ENCODE measurements at places on chromosomes 2 and 18. TPM values are rescaled to one million over a fixed set of nuclear protein-coding genes. Genes with fewer than 3 reads are reported as not detected.

- no peak for DNase-seq
Observed at GRCh38 chr2:167136879-167137596, 248.8 kb downstream of the XIRP2 start.

Gene CXCR1
- total RNA-seq, result not detected

- DNase-seq, result peak; percentile 76
Observed at GRCh38 chr2:20050646-20051531, 539 bp downstream of the LAPTM4A start.

- DNase-seq, result no peak
Observed at GRCh38 chr2:109049022-109049421, 60.0 kb upstream of the EDAR start.

Gene MSGN1
- total RNA-seq, result not detected

- no peak for DNase-seq
Observed at GRCh38 chr2:119694470-119694844, 15.5 kb downstream of the TMEM177 start.

DNA sequence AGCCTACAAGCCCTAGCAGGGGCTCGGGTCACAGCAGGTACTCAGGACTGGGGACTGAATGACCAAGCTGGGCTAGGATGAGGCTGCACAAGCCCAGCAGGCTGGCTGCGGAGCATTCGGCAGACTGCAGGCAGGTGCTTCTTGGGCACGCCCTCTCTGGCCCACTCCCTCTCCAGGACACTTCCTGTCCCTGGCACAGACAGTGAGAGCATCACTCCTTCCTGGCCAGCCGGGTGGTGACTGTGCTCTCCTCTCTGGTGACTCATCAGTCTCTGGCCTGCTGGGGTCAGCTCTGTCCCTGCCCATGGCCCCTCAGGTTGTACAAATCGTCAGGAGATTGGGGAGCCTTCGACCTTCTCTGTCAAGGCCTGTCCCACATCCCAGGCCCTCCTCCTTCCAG lies 22.5 kb downstream of the C1QL2 start:
- DNase-seq, result no peak

GRCh38 chr2:175880-176820 lies 87.7 kb downstream of the SH3YL1 start:
- DNase-seq, result no peak

DNA sequence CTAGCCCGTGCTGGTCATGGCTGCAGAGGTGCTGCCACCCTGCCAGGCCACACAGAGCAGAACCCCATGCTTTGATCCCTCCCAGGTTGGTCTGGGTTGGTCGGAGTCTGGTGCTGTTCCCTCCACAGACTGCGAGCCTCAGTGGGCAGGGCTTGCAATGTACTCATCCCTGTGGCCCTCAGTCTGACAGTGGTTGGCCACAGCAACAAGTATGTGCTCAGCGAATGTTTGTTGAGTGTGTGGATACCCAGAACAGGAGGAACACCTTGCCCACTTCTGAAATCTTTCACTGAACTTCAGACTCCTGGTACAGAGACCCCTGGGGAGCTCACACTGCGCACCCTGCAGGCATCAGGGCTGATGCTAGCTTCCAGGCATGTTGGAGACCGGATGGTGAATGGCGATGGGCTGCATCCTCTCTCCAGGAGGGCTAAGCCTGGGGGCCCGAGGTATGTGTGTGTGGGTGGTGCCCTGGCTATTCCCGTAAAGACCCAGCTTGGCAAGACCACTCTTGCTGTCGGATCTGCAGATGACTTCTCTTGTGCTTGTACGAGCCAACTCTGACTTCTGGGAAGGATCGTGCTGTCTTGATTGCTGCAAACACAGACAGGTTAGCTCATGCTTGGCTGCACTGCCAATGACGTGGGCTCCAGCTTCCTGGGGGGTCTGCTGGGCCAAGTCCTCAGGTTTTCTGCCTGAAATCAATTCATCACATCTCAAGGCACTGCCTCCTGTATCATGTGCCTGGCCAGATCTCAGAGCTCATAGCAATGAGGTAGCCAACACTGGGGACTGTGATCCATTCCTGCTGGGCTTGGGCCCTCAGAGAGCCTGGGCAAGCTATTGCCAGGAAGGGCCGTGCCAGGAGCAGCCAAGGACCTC lies 43.7 kb downstream of the RHOB start:
- DNase-seq, result no peak

DNA sequence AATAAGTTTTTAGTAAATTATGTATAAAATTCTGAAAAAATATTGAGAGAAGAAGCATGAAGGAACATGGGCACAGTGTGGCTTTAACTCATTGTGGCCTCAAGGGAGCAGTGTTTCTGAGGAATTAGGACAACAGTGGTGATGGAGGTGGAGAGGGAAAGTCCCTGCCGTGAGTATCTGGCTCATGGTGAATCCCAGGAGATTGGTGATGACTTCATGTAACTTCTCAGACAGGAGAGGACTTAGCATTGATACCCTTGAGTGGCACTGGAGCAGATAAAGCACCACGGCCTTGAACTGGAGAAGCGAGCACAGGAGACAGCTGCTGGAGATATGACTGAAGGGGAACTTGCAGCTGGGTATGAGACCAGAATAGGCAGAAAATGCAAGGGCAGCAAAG lies 35.0 kb upstream of the LRP1B start:
- DNase-seq, result peak; percentile 79

- DNase-seq, result peak; percentile 19
Observed at GRCh38 chr2:3198119-3198518, 179.5 kb downstream of the EIPR1 start.

DNA sequence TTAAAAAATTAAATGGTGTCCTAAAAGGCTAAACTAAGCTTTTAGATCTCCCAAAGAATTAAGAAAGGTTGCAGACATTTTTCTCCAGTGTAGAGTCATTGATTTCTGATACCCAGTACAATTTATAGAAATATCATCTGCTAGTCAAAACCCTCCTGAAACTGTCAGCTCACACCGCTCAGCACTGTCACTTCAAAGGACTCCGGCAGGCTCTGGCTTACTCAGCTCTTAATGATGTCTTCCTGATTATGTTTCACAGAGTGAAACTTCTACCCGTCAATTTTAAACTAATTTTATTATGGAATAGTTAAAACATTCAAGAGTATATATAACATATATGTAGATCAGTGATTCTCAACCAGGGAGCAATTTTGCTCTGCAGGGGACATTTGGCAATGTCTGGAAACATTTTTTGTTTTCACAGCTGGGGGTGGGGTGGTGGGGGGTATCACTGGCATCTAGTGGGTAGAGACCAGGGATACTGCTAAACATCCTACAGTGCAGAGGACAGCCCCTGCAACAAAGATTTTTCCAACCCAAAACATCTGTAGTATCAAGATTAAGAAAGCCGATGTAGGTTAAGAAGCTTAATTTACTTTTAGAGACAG lies 31.6 kb downstream of the CDK15 start:
- no peak for DNase-seq

Gene LNPK
- 5.2 TPM for total RNA-seq

Gene UGT1A6
- not detected for total RNA-seq

DNA sequence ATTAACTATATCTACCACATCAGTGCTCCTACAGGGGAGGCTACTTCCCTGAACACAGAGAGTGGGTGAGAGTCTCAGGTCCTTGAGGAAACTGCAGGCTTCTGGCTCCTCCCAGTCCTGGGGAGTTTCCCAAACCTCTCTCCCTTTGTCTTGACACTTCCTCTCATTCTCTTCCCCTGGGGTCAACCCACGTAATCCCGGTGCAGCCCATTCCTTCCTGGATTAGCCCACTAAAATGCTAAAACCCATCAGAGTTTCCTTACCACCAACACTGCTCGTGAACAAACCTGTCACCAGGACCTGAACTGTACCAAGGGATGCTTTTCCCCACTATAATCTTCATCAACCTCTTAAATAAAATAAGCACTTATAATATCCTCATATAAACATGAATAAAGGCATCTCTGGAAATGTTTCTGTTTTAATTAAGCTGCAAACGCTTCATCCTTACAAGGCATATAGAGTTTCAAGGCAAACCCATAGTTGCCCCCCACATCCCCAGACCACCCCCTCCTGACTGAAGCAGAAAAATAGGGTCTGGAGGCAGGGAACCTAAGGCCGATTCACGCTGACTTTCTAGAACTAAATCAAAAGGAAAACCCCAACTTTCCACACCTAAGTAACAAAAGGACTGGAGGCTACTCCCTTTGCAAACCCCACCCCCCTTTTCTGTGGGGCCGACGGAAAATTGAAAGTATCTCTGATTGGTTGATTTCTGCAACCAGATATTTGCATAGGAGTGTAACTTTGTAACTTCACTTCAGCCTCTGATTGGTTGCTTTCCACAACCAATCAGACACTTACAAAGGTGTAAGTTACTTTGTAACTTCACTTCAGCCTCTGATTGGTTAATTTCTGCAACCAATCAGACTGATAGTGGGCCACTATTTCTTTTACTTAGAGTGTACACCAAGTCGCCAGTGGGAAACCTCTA lies 19.0 kb downstream of the TMSB10 start:
- peak; percentile 93 for DNase-seq

- DNase-seq, result peak; percentile 24
Observed at GRCh38 chr18:2572892-2573291, 1.5 kb downstream of the NDC80 start.

DNA sequence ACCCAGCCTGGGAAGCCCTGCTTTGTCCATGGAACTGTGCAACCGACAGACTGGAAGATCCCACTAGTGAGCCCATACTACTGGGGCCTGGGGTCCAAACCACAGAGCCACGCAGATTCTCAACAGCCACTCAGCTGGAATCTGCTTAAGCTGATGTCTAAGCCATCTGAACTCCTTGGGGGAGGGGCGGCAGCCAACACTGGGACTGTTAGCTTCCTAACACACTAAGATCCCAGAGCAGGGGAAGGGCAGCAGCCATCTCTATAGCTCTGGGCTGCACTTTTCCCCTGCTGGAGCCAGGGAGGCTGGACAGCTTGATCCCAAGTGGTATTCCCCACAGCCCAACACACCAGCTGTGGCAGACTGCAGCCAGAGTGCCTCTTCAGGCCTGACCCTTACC lies 118.3 kb downstream of the RPRM start:
- DNase-seq, result no peak

GRCh38 chr2:240463274-240463865 lies 27.9 kb downstream of the GPC1 start:
- no peak for DNase-seq

- DNase-seq, result no peak
Observed at GRCh38 chr2:89850881-89851582, 1159.6 kb downstream of the RPIA start.

Gene VRK2
- total RNA-seq, result 20.9 TPM

Gene TFCP2L1
- not detected for total RNA-seq

Gene IL37
- not detected for total RNA-seq

Gene GPC1
- total RNA-seq, result 2.4 TPM

DNA sequence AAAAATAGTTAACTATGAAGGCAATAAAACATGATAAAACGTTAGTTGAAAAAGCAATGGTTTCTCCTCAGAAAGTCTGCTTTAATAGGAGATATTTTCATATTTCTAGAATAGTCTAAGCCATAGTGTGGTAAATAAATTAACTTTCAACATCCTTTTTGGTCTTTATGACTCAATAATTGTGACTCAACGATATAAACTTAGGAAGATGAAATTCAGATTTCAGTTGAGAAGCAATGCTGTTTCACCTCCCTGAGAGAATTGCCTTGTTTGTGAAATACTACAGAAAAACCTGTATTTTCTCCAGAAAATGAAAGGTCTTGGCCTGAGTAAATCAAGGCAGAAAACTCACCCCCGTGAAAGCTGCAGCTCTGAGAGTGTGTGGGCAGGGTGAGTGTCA lies 166.9 kb downstream of the ETAA1 start:
- peak; percentile 26 for DNase-seq

Gene VIT
- total RNA-seq, result 0.22 TPM

Gene ADAM23
- 0.60 TPM for total RNA-seq

GRCh38 chr2:26070730-26071129 lies 36.8 kb downstream of the RAB10 start:
- DNase-seq, result no peak

GRCh38 chr2:61530749-61531148 lies 7.4 kb downstream of the XPO1 start:
- DNase-seq, result no peak

DNA sequence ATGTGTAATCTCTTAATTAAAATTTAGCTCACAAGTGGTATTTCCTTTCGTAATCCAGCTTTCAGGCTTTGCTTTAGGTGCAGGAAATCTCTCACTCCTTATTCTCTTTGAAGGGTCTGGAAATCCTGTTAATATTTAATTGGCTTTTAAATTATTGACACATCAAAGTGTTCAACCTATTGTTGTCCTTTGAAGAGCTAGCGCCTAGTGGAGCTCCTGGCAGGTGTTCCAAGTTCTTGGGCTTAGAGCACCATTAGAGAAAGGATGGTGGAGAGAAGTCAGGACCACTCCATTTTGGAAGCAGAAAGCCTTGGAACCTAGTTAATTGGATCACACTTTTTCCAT lies 92.4 kb downstream of the CABLES1 start:
- peak; percentile 11 for DNase-seq

Measured in lung microvascular endothelial cell (primary cell).